Effector CD4-positive, alpha-beta T cell (primary cell): ENCODE measurements at places on chromosomes 16 and 17.
A peak's percentile ranks its signal among the peaks of the same experiment; 100 is the strongest.

DNA sequence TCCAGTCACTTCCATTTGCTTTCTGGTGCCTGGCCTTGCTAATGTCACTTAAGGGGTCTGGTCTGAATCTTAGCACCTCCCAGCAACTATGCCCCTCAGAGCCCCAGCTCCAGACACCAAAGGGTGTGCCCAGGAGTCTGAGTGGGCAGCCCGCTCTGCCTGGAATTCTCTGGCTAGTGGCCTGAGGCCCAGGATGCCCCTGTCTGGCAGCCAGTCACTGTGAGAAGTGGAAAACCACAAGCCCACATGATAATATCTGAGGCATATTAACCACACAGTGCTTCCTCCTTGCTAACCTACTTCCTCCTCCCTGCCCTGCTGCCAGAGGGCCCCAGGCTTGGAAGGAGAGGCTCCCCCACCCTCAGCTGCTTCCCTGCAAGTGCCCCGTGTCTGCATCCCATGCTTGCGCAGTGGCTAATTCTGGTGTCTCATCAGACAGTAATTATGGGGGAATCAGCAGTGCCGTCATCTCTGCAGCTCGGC, 14.0 kb downstream of the SRCIN1 start:
- no peak for DNase-seq

DNA sequence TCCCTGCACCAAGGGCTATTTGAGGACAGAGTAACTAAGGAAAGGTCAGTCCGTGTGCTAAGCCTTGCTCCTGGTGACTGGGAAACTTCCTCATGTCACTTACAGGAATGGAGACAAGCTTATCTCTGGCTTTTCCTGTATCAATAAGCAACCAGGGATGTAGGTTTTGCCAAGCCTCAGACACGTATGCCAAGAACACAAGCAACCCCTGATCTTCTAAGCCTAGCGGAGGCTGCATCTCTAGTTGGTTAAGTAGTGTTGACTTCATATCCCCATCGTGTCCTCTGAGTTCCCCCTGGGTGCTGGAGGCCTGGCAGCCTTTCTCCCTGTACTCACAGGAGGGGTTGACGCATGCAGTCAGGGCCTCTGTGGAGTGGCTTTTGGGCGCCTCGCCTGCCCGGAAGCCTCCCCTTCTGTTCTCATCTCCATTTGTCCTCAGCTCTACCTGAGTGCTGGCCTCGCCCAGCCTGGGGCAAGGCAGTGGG, 1.4 kb upstream of the C1QTNF1 start:
- DNase-seq: no peak

DNA sequence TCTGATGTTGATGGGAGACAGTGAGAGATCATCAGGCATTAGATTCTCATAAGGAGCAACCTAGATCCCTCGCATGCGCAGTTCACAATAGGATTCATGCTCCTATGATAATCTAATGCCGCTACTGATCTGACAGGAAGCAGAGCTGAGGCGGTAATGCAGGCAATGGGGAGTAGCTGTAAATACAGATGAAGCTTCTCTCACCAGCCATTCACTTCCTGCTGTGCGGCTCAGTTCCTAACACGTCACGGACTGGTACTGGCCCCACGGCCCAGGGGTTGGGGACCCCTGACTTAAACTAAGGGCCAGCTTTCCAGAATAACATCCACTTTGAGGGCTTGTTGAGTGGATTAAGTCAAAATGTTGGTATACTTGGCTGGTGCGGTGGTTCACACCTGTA, 2.6 kb upstream of the TMEM219 start:
- DNase-seq: no peak

- no peak for DNase-seq
Observed at GRCh38 chr17:48478224-48479013, 48.4 kb upstream of the SKAP1 start.

GRCh38 chr16:75502916-75503605, 7.8 kb upstream of the CHST6 start:
- DNase-seq: no peak

DNA sequence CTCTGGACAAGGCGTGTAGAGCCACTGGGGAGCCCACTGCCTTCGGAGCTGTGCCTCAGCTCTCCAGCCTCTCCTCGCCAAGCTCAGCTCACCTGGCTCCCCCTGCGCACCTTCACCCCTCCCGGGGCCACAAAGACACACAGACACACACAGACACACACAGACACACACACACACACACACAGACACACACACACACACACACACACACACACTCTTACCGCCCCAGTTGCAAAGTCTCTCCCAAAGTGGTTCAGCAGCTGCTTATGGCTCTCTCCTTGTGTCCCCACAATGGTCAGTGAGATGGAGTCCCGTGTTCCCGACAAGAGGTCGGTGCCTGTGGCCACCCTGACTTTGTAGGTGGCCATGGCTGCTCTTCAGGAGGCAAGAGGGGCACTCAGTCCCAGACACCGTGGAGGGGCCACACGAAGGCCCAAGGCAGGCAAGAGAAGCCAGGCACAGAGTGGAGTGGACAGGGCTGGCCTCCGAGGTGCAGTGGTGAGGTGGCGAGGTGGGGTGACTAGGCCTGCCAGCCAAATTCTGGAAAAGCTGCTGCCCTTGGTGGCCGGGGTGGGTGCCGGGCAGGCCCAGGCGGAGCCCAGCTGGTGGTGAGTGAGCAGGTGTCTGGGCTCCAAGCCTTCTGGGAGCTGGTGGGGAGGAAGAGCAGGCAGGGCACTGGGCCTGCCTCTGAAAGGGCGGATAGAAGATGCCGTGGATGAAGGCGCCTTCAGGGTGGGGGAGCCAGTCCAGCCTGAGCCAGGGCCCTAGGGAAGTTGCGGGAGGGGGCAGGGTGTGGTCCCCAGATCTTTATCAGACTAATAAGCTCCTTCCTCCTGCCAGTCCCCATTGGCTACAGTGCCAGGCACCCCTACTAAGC, at the start of gene ALOX12B:
ALOX12B (minus strand) TSS at position 642 of the 877 bp plus-strand sequence; CDS start at position 368, 274 bp downstream.
- no peak for DNase-seq

DNA sequence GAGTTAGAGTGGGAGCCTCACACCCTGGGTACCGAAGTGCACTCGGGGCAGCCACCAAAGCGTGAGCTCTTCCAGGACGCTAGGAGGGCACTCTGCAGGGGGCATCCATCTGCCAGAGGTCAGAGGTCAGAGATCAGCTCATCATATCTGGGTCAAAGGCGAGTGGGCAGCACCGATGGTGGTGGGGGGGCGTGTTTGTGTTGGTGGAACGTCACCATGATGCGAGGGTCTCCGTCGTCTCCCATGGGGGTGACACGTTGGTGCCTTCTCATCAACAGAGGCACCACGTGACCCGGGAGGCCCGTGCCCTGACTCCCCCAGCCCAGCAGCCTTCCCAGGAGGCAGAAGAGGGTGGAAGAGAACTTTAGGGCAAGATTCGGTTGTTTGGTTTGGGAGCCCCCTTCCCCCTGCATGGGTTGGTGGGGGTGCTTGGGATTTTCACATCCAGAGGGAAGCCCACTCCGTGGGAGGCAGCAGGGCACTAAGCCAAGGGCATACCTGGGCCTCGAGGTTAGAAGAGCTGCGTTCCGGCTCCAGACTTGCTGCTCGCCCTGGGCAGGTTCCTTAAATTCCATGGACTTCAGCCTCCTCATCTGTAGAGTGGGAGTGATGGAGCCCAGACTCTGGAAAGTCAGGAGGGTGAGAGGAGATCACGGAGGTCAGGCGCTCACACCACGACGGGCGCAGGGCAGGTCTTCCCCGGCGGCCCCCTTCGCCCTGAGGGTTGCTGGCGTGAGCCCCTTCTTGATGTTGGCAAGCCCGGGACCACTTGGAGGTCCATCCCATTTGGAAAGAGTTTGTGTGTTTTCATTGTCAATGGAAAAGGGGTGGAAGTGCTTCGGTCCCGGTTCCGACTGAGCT, 14.0 kb downstream of the CRISPLD2 start:
- no peak for DNase-seq

DNA sequence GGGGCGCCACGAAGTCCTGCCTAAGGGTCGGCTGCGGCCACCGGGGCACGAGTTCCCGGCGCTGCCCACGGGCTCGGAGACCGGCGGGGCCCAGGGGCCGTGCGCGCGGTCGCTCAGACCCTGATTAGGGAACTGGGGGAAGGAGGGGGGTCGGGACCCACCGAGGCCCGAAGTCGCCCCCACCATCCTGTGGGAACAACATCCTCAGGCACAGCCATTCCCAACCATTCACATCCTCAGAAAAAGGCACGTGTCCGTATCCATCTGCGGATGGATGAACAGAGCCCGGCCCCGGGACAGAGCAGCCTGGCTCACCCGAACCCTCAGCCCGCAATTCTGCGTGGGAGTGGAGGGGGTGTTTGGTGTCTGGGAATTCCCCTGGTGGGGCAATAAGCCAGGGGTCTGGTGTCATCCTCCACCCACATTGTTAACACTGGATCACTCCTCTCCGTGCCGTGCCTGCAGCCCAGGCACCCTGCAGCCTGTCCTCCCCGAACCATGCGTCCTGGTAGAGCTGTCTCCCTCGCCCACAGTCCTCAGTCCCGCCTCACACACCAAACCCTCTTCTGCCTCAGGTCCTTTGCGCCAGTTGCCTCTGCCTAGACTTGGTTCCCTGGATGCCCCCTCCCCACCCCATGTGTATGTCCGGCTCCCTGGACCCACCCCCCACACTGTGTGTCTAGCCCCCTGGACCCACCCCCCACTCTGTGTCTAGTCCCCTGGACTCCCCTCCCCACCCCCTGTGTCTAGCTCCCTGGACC, 789 bp upstream of the CCDC57 start:
- DNase-seq: peak; percentile 55

DNA sequence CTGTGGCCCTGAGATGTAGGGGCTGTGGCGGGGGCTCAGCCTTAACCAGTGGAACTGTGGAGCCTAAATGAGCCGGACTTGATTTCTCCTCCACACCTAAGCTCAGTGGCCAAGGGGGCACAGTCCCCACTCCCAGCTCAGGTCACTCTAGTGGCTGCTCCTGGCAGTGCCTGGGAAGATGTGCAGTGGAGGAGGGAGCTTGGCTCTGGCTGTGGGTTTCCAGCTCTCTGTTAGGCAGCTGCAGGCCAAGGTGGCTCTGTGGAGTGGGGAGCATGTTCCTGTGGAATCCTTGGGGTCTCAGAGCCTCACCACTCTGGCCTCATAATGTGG, 76.3 kb downstream of the AMFR start:
- DNase-seq: no peak

DNA sequence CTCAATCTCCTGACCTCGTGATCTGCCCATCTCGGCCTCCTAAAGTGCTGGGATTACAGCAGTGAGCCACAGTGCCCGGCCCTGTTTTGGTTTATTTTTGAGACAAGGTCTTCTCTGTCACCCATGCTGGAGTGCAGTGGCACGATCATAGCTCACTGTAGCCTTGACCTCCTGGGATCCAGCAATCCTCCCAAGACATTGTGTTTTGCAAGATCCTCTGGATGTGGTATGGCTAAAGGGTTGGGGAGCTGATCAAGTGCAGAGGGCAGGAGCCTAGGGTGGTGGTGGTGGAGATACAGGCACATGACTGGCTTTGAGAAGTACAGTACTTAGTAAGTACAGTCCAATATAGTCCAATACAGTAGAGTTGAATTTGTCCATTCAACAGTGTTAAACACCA, 16.6 kb upstream of the TNS4 start:
- no peak for DNase-seq

- DNase-seq: no peak
Observed at GRCh38 chr16:85215478-85216118, 103.3 kb upstream of the CIBAR2 start.

DNA sequence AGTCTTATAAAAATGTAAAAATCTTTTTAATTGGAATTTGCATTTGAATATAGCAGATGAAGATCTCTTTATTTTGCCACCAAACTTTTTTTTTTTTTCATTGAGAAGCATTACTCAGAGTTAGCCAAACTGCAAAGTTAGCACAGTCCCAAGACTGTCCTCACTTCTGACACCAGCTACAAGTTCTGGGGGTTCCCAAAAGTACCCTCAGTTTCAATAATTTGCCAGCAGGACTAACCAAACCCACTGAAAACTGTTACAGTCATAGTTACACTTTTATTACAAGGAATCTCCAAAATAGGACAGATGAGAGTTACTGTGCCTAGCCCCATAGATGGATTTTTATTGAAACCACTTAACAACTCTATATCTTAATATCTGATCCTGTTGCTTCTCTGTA, 144.1 kb downstream of the CHD9 start:
- DNase-seq: no peak
